NCI-H1092 treated with DMSO at 0.1 percent for 48 hours (cell line): ENCODE measurements at places on chromosomes 3 and 15.
A peak's percentile ranks its signal among the peaks of the same experiment; 100 is the strongest.

DNA sequence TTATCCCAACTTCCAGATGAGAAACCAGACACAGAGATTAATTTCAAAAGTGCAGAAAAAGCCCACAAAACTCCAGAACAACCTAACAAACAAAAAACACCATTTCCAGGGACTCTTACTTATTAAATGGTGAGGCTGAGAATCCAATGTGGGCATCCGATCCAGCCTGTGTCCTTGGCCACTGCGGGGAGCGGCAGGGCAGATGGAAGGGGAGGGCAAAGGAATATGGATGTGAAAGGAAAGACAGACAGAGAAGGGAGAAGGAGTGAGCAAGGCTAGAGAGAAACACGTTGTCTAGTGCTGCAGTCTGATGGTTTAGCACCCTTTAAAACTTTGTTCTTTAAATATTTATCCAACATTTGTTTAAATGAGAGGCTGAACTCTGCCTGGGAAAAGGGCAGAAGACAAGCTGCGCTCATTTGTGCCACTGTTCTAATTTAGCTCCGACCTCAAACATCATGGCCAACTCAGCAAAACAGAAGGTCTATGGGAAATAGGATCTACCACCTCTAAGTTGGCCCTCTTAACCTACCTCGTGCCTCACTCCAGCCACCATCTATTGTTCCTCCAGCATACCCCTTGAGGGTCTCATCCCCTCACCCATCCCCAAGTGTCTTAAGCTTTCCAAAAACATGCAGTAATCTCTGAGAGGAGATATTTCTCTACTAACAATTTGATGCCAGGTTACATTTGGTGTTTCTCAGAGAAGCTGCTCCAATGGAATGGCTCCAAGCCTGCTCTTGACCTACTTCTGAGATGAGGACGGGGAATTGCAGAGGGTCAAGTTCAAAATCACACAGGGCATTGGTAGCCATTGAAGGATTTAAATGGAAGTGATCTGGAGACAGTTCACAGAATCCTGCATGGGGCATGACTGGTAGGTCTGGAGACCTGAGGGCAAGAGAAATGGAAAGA is 77.4 kb downstream of the CD47 start:
- no peak for DNase-seq

DNA sequence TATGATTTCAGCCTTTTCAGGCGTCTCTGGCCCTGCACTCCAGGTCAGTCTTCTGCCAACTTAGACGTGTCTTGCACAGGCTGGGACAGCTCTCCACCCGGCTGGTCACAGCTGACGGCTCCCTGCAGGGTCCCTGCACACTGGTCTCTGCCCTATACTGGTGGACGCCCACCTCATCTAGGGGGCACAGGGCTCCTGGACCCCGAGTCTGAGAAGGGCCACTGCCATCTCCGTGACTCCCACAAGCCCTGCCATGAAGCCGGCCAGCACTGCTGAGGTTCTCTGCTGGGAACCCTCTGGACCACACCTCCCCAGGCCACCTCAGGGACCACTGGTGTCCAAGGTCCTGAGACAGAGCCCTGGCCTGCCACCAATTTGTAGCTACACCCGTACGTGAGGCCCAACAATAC is 40.5 kb downstream of the CYFIP1 start:
- DNase-seq = no peak

DNA sequence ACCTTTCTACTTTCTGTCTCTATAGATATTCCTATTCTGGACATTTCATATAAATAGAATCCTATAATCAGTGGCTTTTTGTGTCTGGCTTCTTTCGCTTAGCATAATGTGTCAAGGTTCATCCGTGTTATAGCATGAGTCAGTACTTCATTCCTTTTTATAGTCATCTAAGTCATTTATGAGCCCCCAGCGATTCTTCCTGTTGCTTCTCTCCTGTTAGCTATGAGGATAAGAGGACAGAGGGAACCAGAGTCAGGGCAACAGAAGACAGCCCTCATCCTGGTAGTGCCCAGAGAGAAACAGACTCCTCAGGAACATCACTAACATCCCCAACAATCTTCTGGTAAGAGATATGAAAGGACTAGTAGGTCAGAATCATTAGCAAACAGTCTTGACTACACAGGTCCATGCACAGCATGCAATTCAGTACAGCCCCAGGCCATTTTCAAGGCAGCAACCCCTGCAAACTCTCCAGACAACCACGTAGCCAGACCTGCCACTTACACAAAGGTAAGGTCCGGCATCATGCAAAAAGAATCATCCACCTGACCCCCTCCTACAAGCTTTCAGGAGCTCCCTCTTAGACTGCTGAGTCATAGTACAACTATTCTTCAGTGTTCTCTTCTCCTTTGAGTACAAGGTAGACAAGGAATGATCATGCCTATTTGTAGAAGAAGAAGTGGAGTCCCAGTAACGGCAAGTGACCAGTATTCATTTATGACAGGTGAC is 91.5 kb downstream of the MYLK start:
- DNase-seq = no peak

DNA sequence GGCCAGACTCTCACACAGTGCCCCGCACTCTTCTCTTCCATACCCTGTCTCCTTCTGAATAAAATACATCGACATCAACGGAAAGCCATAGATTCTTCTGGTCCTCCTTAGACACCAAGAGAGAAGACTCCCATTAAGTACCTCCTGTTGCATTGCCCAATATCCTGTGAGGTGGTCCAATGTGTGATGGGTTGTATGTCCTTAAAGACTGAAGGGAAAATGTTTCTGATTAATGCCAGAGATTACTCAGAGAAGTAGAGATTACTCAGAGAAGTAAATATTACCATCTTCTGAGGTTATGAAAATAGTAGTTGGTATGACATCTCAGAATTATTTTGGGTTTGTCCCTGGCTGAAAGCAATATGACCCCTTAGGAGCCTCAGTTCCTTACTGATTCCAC is 60.8 kb upstream of the GALNT15 start:
- DNase-seq = no peak

DNA sequence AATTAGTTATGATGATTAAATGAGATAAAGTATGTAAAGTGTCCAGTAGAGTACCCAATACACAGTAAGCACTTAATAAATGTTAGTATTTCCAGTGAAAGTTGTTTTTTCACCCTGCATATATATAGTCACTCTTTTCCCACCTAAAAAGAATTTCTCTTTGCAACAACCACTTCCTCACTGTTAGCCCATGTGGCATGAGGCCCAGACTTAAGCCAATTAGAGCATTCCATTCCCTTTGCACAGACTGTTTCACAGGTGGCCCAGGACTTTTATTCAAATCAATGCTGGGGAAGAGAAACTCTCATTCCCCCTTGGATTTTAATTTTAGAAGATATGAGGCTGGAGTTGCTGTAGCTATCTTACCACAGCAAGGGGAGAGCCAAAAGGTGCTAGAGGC is 3.7 kb downstream of the IFT80 start:
- DNase-seq = no peak

GRCh38 chr3:50444213-50444612 is 59.2 kb downstream of the CACNA2D2 start:
- no peak for DNase-seq

DNA sequence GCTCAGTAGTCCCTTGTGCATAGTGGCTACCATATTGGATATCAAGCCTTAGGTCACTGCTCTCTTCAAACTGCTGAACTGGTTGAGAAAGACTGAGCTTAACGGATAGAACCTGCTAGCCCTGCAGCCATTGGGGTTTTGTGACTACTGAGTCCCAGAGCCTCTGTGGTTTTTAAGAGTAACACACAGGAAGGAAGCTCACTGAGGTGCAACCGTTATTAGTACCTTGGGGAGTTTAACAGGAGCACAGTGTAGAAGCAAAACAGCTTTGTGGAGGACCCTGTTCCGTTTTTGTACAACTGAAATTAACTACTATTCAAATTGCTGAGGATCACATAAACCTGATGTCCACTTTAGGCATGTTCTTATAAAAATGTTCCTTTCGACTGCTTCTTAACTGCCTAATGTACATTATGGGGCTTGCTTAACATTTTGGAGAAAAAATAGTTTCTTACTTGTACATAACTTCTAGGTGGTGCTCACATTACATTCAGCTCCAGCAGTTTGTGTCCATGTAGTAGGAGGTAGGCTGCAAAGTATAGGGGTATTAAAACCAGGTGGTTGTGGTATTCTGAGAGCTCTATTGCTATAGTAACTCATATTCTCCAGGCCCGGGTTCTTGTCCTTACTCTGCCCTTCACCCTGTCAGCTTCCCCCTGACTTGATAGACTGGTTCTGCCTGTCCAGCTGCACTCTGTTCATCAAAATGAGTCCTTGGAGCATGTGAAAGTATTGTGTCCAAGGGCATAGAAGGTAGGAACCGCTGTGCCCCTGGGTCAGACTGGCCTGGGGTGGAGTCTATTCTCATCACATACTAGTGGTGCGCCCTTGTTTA is 17.3 kb downstream of the PXK start:
- DNase-seq = no peak

GRCh38 chr3:182244222-182244971 is 532.7 kb downstream of the SOX2 start:
- DNase-seq = no peak

DNA sequence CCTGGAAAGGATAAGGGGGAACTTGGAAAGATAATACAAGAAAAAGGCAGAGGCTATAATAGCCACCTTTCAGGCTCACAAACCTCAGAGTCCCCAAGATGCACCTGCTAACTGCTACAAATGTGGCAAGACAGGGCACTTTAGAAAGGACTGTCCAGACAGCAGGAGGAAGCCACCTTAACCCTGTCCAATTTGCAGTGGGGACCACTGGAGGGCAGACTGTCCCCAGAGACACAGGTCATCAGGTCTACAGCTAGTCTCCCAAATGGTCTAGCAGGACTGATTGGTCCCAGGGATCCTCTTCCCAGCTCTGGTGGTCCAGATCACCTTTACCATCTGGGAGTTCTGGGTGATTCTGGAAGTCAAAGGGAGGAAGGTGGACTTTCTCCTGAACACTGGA is 882.5 kb upstream of the GBE1 start:
- DNase-seq = peak; percentile 1

DNA sequence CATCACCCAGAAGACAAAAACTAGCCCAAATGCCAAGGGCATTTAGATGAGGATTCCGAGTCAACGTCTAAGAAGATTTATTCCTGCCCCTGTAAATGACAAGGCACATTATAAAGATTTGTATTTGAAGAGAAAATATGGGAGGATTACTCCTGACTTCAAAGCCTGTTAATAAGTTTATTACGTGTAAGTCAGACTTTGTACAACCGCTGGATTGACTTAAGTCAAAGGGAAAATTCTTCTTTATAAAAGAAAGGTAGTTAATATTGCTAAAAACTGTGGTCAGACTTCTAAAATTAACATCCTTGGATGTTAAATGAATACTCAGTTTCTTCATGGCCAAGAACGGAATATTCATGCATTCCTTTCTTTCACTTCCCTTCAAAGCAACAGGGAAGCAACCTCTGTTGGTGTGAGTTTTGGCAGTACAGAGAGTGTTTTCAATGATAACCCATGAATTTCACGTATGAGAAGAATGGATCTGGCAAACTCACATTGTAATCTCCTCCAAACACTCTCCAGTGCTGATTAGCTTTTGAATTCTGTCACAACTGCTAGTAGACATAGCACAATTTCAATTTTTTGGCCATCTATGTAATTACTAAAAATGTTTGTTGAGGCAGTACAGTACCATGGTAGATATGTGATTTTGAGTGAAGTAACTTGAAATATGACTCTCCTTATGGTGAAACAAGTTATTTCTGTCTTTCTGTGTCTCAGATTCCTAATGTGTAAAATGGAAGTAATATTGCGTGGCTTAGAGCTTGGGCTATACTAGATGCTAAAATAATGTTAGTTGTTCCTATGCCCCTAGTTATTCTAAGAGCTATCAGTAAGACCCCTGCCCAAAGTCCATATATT is 62.0 kb downstream of the PLD1 start:
- no peak for DNase-seq

DNA sequence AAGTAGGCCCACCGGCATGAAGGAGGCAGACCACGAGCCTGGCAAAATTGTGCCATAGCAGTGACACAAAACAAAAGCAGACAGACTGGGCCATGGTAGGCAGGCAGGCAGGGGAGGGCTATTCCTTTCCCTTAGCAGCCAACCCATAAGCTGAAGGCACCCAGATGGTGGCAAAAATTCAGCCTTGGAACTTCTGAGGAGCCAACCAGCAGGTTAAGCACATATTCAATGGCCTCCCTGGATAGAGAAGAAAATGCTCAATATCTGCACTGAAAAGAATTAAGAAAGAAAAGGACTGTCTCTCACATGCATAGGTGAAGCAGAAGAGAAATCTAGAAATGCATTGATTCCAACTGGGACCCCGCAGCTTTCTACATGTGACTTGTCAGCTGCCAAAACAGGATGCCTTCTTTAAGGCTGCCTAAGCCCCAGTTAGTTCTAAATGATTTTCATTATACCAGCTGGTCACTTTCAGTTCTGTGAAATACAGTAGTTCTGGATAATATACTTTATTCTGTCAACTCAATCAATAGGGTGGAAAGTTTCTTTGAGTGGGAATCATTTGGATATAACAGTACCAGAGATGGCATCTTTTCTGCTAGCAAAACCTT is 2.7 kb downstream of the PRICKLE2 start:
- no peak for DNase-seq

- DNase-seq = no peak
Observed at GRCh38 chr3:14535616-14536015, 4.5 kb downstream of the GRIP2 start.

GRCh38 chr3:133572158-133573053 is 1.1 kb upstream of the CDV3 start:
- DNase-seq = no peak

DNA sequence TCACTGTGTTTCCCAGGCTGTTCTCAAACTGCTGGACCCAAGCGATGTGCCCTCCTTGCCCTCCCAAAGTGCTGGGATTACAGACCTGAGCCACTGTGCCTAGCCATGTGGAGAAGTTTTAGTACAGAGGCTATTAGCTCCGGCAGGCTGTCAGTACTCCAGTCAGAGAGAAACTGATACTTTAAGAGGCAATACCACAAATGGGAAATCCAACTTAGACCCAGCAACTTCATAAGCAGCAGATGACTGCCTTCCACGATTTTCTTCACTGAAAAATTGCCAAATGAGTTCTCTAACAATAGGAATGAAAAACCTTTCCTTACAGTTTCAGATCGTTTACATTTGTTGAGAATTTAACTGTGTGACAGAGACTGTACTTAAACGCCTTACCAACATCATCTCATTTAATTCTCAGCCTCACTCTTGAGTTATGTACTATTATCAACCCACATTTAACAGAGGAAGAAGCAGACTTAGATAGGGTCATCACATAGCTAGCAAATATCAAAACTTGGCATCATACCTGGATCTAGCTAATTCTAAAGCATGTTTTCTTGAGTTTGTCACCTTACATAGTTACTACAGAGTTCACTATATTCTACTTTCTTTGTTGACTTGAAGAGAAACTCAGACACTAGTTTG is 127.4 kb downstream of the TCF12 start:
- DNase-seq = no peak

DNA sequence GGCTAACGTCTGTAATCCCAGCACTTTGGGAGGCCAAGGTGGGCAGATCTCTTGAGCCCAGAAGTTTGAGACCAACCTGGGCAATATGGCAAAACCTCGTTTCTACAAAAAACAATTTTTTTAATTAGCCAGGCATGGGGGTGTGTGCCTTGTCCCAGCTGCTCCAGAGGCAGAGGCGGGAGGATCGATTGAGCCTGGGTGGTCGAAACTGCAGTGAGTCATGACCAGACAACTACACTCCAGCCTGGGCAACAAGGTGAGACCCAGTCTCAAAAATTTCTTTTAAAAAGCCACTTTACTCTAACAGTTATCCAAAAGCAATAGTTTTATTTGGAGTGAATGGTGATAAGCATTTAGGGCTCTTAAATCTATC is 12.5 kb downstream of the TRIM59 start:
- DNase-seq = no peak

GRCh38 chr3:78344918-78345317 is 1305.0 kb downstream of the ROBO2 start:
- no peak for DNase-seq

- DNase-seq = peak; percentile 72
Observed at GRCh38 chr3:184678317-184679055, 33.4 kb downstream of the MAGEF1 start.
